Sigmoid colon (tissue), 7 donors: ENCODE measurements at places on chromosomes 11 and 22.

DNA sequence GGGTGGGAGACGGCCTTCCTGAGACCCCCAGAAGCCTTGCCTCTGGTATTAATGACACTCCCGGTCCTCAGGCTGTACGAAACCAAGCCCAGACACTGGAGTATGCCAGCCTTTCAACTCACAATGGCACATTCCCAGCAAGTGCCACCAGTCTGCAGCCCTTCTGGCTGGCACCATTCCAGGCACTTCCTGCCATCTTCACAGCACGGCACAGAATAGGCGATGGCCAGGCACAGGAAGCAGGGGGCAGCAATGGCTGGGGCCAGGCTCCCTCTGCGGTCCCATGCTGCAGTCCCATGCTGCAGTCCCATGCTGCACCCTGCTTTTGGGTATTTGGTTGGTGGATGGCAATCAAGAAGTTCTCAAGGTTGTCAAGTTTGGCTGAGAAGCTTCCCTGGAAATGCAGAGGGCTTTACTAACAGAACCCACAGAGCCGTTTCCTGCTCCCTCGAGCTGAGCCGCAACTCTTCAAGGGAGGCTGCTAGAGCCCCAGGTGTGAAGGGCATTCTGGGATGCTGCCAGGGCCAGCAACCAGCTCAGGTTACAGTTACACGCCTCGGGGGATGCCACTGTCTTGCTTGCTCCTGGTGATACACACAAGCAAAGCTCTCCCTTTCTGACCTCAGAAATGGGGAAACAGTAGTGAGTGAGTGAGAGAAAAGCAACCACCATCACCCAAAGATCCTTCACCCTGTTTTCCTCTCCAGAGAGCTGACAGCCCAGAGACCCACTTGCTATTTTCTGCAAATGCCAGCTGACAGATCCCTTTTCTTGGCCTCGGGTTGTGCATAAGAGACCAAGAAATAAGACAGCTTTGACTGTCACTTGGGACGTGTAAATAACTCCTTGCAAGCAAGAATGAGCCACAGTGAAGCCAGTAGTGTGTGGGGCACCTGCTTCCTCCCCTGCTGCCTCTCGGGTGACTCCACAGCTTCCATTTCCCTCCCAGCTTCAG lies 23.9 kb downstream of the LRFN4 start:
- H3K27me3 ChIP-seq, result no peaks in the 10 kb centered on the region
- H3K36me3 ChIP-seq, result no peaks in the 10 kb centered on the region
- no peak for DNase-seq

GRCh38 chr11:128343135-128343514 lies 244.2 kb downstream of the ETS1 start:
- H3K27me3 ChIP-seq, result no peaks in the 10 kb centered on the region
- H3K4me1 ChIP-seq, result no peaks in the 10 kb centered on the region
- no peak for DNase-seq
- peak overlapping the region; percentile 50 for H3K27ac ChIP-seq
- no peaks in the 10 kb centered on the region for H3K36me3 ChIP-seq
- H3K4me3 ChIP-seq, result no peak overlapping the region

- no peak overlapping the region for H3K27ac ChIP-seq
- H3K4me3 ChIP-seq, result no peak overlapping the region
- H3K4me1 ChIP-seq, result no peaks in the 10 kb centered on the region
- DNase-seq, result no peak
These were observed 32.1 kb downstream of the HSD17B12 start for GRCh38 chr11:43712676-43713075.

- H3K27me3 ChIP-seq, result no peaks in the 10 kb centered on the region
- H3K27ac ChIP-seq, result no peak overlapping the region
- no peak overlapping the region for H3K4me3 ChIP-seq
- DNase-seq, result no peak
- H3K4me1 ChIP-seq, result no peaks in the 10 kb centered on the region
These were observed 92.1 kb upstream of the NARS2 start for GRCh38 chr11:78666675-78667160.

- H3K36me3 ChIP-seq, result no peaks in the 10 kb centered on the region
- H3K4me3 ChIP-seq, result no peak overlapping the region
- no peaks in the 10 kb centered on the region for H3K4me1 ChIP-seq
- DNase-seq, result no peak
These were observed 16.7 kb upstream of the FADD start for GRCh38 chr11:70186420-70186819.

- peak; percentile 78 for DNase-seq
- peaks cover 12% of the 10 kb centered on the region for H3K4me1 ChIP-seq
- H3K36me3 ChIP-seq, result no peaks in the 10 kb centered on the region
- H3K27ac ChIP-seq, result peak overlapping the region; percentile 87
These were observed 40.6 kb downstream of the OR4D9 start for GRCh38 chr11:59551659-59552521.

GRCh38 chr22:48826546-48826945 lies 1001.1 kb downstream of the BRD1 start:
- no peak for DNase-seq
- no peak overlapping the region for H3K4me3 ChIP-seq
- no peak overlapping the region for H3K27ac ChIP-seq
- no peaks in the 10 kb centered on the region for H3K4me1 ChIP-seq
- no peaks in the 10 kb centered on the region for H3K36me3 ChIP-seq
- peaks cover 4% of the 10 kb centered on the region for H3K27me3 ChIP-seq

- no peak overlapping the region for H3K4me3 ChIP-seq
- no peaks in the 10 kb centered on the region for H3K27me3 ChIP-seq
- peak; percentile 83 for DNase-seq
These were observed 61.6 kb upstream of the PPARA start for GRCh38 chr22:46088541-46089311.

- no peaks in the 10 kb centered on the region for H3K27me3 ChIP-seq
- DNase-seq, result no peak
- H3K4me1 ChIP-seq, result no peaks in the 10 kb centered on the region
- H3K36me3 ChIP-seq, result no peaks in the 10 kb centered on the region
- H3K4me3 ChIP-seq, result no peak overlapping the region
These were observed 29.9 kb downstream of the LRFN4 start for GRCh38 chr11:66886671-66887221.

DNA sequence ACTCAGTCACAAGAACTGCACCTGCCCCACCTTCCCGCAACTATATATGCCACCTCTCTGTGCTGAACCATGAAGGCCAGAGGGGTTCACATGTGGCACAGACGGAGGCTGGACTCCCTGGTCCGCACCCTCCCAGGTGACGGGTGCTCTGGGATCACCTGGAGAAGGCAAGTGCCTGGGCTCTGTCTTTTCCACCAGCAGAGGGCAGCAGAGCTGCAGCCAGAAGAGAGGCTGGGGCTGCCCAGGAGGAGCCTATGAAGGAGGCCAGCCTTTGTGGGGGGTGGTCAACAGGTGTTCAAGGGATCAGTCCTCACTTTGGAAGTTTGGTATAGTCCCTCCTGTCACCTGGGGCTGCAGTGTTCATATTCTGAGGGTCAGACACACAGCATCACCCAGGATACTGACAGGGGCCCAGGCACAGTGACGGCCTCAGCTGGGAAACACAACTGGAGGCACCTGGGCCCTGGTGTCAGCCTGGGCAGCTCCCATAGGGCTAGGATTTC lies 39.2 kb upstream of the IGLL5 start:
- H3K27me3 ChIP-seq, result no peaks in the 10 kb centered on the region
- DNase-seq, result no peak
- no peak overlapping the region for H3K4me3 ChIP-seq
- H3K4me1 ChIP-seq, result no peaks in the 10 kb centered on the region
- no peaks in the 10 kb centered on the region for H3K36me3 ChIP-seq

- no peak for DNase-seq
- no peak overlapping the region for H3K27ac ChIP-seq
- no peaks in the 10 kb centered on the region for H3K4me1 ChIP-seq
- no peaks in the 10 kb centered on the region for H3K36me3 ChIP-seq
These were observed 5.6 kb downstream of the LIPT2 start for GRCh38 chr11:74487875-74488274.

- H3K27ac ChIP-seq, result no peak overlapping the region
- H3K36me3 ChIP-seq, result no peaks in the 10 kb centered on the region
- peaks cover 52% of the 10 kb centered on the region for H3K4me1 ChIP-seq
- no peak overlapping the region for H3K4me3 ChIP-seq
- H3K27me3 ChIP-seq, result no peaks in the 10 kb centered on the region
These were observed 11.9 kb downstream of the UBE2L3 start for GRCh38 chr22:21579474-21579851.

DNA sequence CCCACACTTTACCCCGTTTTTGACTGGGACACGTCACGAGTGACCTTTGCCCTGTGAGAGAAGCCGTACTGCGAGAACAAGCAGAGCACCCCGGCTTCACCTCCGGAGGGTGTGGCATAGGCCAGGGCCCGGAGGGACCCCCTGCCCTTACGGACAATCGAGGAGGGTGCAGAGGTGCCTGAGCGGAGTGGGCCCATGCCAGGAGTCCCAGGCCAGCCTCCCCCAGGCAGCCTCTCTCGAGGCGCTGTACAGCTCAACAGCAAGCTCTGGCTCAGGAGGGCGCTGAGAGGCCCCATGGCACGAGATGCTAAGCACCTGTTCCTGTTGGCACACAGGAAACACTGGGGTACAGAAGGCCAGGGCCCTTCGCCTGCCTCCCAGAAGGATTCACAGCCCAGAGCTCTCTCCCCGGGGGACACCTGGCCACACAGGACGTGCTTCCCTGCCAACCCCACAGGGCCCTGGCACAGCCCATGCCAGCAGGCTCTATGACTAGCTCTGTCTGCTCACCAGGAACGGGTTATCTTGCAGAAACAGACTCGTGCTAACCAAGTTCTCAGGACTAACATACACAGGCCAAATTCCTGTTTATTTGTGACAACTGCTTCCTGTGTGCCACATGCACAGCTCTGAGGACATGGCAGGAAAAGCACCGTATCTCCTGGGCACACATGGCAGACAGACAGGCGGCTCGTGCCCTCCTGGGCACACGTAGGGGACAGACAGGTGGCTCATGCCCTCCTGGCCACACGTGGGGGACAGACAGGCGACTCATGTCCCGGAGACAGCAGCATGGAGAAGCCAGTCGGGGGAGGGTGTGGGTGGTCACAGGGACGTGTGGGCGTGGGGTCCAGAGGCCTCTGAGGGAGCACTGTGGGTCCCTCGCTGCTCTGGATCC lies 11.6 kb downstream of the TOLLIP start:
- no peaks in the 10 kb centered on the region for H3K27me3 ChIP-seq
- DNase-seq, result no peak
- H3K4me1 ChIP-seq, result no peaks in the 10 kb centered on the region
- peak overlapping the region; percentile 64 for H3K27ac ChIP-seq

DNA sequence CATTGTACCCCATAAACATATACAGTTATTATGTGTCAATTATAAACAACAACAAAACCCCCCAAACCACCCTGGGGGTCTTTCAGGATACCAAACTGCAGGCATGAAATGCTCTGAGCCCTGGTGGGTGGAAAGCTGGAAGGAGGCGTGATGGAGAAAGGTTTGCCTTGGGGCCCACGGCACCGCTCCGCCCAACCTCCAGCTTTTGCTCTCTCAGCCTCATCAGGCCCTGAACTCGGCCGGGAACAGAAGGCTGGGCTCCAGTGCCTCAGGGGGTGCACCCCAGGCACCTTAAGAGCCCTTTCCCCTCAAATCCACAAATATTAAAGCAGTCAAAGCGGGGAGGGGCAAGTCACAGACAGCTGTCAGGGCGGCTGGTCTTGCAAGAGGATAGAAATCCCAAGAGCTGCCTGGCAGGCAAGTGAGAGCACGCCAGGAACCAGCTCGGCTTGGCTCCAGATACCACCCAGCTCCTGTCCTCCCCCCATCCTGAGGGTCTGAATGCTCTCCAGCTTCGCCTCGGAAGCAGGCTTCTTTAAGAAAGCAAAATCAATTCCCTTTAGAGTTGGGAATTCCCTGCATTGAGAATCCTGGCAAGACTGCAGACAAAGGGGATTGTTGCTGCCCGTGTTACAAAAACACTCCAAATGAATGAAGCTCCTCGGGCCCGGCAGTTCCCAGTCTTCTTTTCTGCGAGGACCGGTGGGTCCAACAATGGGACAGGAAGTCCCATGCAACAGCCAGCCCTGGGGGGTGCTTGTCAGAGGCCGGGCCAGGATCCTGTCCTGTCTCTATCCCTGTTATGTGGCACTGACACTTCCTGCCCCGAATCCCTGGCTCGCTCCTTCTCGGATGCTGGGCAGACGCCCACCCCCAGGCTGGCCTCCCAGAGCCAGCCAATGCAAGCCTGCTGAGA lies 80.8 kb downstream of the NAT10 start:
- peaks cover 15% of the 10 kb centered on the region for H3K4me1 ChIP-seq
- no peak overlapping the region for H3K4me3 ChIP-seq
- DNase-seq, result no peak
- H3K27me3 ChIP-seq, result no peaks in the 10 kb centered on the region

- no peaks in the 10 kb centered on the region for H3K27me3 ChIP-seq
- H3K36me3 ChIP-seq, result no peaks in the 10 kb centered on the region
- no peak overlapping the region for H3K4me3 ChIP-seq
These were observed 86.9 kb upstream of the WNT11 start for GRCh38 chr11:76293189-76293631.

DNA sequence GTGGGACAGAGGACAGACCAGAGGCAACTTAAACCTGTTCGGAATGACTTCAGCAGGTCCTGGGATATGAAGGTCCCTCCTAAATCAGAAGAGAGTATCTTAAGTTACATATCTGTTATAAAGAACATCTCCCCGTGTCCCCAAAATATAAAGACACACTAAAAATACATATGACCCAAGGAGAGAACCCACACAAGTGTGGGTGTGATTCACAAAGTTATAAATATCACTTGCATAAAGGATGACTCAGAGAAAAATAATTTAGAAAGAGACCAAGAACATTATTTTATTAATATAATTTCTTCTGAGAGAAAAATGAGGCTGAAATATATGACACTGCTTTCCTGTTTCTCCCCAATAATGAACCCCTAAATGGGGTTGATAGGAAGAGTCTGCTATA lies 14.2 kb downstream of the OR5B21 start:
- H3K4me1 ChIP-seq, result no peaks in the 10 kb centered on the region
- no peaks in the 10 kb centered on the region for H3K36me3 ChIP-seq
- H3K4me3 ChIP-seq, result no peak overlapping the region

DNA sequence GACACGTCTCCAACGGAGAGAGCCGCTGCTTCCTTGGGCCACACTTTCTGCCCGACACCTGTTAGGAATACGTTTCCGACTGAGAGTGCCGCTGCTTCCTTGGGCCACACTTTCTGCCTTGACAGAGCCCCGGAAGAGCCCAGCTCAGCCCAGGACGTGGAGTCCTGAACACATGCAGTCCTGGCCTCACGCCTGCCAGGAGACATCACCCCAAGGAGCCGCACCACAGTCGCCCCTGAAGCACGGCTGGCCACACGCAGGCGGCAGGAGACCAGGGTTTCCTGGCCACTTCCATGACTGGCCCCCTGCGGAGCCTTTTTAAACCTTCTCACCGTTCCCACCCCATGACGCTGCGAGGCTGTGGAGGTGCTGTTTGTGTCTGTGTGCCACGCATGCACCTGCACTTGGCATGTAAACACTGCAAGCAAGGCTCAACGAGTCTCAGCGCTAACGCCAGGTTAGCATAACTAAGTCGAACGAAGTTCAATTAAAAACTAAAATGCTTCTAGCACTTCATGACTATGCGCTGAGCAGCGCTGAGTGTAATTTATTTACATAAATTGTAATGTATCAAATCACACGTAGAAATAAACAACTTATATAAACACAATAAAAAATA lies 8.8 kb downstream of the TOLLIP start:
- H3K4me1 ChIP-seq, result peaks cover 70% of the 10 kb centered on the region
- H3K27ac ChIP-seq, result peak overlapping the region; percentile 64
- no peak overlapping the region for H3K4me3 ChIP-seq
- peaks cover 11% of the 10 kb centered on the region for H3K36me3 ChIP-seq
- no peaks in the 10 kb centered on the region for H3K27me3 ChIP-seq
- no peak for DNase-seq
